ENCODE measurements at places on chromosomes 11 and 22.

DNA sequence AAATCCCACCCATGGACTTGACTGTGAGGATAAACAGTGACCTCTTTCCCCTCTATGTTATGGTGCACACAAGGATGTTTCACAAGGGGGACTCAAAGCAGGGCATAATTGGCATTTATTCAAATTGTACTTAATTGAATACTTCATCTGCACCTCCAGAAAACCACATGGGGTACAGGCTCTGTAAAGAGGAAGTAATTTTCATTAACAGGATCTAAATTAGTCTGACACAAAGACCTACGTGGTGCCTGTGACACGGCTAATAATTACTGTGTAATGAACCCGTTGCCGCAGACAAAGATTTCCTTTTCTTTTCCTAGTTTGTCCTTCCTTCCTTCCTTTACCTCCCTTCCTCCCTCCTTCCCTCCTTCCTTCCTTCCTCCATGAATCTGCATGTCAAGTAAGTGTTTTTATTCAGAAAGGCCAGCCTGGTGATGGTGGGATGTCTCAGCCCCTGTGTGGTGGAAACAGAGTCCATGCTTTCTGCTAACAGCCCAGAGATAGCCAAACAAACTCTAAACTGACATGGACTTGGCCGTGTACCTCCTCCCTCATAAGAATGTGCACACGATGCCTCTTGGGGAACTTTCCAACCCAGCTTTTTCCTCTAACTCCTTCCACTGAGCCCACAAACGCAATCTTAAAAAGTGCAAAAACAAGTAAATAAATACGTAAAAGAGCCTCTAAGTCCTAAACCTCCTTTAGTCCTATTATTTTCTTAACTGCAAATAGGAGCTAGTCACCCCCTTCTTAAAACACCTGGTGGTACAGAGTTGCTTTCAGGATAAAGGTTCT, 118.8 kb downstream of the INSC start:
- DNase-seq, result no peak

GRCh38 chr22:42196454-42196853, 65.8 kb upstream of the CYP2D6 start:
- DNase-seq, result no peak

- DNase-seq, result no peak
Measured at GRCh38 chr22:36208162-36208765, 6.7 kb upstream of the APOL4 start.

DNA sequence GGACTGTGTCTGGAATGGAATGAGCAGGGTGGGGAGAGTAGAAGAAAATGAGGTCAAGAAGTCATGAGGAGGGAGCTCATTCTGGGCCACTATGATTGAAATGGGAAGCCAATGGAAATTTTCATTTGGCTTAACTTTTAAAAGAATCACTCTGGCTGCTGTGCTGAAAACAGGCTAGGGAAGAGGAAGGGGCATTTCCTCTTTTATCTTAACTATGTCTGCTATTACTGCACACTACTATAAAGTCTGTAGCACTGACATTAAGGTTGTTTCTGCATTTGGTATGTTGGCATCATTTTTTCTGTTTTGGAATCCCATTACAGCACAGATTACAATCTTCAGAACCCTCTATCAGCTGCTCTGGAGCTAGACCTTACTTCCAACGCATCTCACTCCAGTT, 8.2 kb downstream of the PATL1 start:
- no peak for DNase-seq

DNA sequence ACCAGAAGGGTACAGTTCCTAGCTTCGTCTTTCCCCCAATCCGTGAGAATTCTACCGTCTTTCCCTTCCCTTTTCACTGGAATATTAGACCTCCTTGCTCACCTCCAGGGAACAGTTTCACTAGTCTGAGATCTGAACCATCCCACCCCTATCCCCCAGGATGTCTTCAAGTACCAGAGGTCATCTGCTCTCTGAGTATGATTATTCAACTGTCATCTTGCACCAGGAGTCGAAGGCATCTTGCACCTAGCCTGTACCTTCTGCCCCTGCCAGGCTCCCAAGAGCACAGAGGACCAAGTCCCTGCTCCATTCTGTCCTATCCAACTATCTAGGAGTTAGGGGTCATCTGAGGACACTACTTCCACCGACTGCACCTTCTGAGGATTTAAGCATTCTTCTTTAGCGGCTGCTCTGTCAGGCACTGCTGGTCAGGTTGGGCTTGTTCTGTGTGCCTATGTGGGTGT, 804 bp downstream of the ACER3 start:
- no peak for DNase-seq

DNA sequence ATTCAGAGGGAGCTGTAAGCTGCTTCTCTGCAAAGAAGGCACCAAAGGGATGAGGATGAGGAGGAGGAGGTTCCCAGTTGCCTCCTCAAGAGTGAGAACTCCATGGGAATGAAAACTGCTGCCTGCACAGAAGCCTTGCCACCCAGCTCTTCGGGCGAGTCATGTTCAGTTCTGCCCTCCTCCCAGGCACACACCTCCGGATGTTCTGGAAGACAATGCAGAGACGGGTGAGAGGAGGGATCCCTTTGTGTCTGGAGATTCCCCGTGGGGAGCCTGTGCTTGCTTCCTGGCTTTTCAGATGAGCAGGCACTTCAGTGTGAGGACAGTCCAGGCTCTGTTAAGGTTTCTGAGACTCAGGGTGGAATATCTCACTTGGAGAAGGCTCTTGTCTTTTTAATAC, 295.6 kb downstream of the DDX10 start:
- DNase-seq, result no peak

DNA sequence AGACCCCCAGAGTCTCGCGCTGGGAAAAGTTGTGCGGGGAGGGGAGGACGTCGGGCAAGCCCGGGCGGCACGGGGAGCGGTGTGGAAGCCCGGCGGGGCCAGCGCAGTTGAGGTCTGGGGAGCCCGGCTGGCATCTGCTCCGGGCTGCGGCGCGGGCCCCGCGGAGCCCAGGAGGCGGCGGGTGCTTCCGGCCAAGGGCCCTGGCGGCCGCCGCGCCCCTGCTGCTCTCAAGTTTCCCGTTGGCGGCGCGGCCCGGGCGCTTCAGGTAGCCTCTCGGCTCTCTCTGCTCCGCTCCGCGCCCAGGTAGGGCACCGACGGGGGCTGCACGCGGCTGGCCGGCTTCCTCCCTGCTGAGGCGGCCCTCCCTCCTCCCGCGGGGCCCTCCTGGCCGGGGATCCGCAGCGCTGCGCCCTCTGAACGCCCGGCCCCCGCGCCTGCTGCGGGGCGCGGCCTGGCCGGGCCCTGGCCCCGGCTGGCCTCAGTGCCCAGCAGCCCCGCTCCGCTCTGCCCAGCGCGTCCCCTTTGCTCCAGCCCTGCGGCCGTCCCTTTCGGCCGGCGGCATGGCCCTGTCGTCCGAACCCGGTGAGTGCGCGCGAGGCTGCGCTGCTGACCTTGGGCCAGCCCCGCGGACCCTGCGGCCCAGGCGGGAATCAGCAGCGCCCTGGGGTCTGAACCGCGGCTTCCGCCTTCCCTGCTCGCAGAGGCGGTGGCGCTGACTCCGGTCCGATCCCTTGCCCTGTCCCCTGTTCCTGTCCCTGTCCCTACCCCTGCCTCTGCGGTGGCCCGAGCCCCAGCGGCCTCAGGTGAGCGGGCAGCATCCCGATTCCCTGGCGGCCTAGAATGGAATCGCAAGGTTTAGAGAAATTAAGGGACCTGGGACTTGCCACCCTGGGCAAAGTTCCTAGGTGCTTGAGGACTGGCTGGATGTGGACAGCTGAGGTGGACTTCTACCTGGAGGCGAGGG, 4.3 kb upstream of the AMPD3 start:
- no peak for DNase-seq

DNA sequence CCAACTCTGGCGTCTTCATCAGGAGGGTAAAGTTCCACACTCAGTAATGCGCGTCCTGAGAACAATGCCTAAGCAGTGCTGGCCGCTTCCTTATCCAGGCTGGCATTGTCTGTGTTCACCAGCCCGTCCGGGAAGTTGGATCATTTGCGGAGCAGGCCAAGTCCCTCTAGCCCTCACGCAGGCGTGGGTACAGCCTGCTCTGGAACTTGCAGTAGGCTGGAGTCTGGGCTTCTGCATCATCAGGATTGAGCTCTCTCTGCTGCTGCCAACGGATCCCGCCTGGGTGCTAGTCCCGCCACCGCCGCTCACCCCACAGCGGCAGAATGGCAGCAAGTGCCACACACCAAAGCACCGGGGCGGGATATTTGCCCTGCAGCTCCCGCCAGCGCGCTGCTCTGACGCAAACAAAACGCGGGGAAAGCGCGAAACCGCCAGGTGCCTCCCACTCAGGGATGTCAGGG, 29.0 kb downstream of the GLYATL1 start:
- no peak for DNase-seq

GRCh38 chr22:23715806-23716375, 25.1 kb downstream of the RGL4 start:
- no peak for DNase-seq

DNA sequence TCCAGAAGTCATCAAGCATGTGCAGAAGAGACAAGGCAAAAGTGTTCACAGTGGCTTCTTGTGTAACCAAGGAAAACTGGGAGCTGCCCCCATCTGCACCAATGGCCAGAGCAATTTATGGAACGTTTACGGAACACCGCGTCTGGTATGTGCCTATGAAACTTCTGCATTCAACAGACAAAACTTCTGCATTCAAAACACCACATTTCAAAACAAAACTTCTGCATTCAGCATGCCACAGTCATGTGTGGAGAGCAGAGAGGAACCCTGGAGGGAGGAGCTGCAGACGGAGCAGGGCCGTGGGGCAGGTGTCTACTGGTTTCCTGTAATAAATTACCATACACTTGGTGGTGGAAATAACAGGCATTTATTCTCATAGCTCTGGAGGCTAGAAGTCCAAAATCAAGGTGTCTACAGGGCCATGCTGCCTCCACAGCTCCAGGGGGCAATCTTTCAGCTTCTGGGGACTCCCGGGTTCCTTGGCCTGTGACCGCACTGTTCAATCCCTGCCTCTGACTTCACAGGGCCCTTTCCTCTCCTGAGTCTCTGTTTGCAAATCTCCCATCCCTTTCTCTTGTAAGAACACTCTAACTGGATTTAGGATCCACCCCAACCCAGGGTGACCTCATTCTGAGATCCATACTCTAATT, 32.2 kb downstream of the RPL3 start:
- no peak for DNase-seq

DNA sequence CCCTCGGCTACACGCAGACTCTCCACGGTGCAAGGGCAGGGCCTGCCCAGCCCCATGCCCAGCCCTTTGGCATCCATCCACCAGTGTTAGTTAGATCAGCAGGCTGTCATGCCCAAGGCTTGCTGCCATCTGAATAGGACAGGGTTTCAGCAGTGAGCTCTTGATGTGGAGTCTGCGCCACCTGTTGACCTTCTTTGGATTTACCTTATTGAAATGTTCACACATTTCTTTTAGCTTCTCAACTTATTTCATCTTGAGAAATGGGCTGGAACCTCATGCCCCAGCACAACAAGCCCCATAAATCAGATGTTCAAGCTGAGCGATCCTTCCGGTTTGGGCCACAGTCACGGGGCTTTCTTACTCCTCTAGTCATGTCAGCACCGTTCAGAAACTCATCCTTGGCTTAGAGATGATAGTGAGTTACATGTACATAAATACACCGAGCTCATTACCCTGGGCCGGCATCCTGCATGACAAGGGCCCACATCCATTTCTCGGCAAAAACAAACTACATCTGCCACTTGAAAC, 61.7 kb downstream of the PARVB start:
- DNase-seq, result no peak

DNA sequence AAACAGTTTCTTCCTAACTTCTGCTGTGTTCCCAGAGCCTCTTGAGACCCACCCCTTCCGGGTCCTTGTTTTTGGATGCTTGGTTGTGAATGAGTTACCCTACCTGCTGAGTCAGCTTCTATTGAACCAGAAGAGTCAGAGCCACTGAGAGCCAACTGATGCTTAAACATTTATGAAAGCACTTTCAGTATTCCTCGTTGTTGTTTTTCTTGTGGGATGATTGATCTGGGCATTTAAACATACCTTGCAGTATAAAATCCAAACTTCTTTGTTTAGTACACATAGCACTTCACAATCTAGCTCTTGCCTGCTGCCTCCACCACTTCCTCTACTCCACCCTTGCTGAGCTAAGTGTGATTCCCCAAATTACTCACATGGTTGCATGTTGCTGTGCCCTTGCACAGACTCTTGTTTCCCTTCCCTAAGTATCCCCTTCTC, 5.5 kb downstream of the PRSS23 start:
- DNase-seq, result no peak

Measured in central memory CD8-positive, alpha-beta T cell (primary cell).